ENCODE measurements at places on chromosomes 4 and X.
A peak's percentile ranks its signal among the peaks of the same experiment; 100 is the strongest.

- DNase-seq, result no peak
Measured at GRCh38 chr4:140579278-140579677, 10.5 kb upstream of the UCP1 start.

DNA sequence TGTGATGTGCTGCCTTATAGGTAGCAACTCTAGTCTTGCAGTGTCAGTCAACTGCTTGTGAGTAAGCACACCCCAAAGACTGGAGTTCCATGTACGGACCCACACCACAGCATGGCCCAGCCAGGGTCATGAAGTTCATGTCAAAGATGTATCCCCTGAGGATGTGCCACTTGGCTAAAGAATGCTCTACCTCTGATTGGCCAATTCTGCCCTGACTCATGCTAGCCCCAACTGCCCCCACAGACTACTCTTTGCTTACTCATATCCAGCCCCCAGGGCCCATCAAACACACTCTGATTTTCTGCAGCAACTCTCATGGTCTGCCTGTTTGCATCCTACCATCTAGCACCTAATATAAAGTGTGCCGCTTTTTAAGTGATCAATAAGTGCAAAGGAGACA, 62.5 kb downstream of the CHRDL1 start:
- DNase-seq, result no peak

GRCh38 chr4:151000747-151001429, 14.2 kb downstream of the LRBA start:
- no peak for DNase-seq

DNA sequence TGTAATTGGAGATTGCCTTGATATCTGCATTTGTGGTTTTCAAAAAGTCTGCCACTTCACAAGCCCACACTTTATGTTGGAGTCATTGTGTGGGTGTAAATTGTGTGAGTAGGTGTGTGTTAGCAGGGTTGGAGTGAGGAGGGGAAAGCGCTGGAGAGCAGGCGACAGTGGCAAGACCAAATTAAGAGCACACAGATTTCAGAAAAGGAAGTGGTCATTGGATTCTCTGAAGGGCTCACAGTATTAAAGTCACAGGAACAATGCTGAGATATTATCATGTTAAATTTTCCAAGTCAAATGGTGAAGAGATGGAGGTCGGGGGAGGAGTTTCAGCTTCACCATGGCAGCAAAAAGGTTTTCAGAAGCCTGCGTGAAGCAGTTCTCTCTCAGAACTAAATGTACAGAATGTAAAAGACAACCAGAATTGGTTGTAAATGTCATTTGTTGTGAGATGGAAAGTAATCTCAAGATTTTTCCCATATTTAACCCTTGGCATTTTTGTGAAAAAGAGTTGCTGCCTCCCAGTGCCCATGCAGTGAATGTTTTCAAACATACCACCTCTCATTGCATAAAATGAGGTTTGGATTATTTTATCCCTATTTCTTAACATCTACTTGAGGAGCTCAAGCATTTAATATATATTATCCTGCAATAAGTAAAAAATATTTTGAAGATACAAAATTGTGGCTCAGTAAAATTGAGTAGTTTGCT, 265.9 kb downstream of the ZNF674 start:
- DNase-seq, result no peak

DNA sequence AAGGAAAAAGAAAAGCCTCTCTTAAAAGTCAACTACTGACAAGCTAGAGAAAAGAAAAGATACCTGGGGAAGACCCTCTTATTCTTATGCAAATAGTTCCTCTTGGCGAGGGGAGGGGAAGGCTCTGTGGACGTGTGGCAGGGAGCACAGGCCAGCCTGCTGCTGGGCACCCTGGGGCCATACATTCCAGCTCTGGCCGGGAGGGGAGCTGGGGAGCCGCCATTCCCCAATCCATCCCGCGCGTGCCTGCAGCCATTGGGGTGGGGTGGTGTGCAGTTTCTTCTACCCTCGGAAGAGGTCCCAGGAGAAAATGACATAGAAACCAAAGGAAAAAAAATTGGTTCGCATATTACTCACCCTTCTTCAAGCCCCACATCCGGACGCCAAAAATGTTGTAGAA, 1496.4 kb downstream of the RPA4 start:
- DNase-seq, result no peak

- DNase-seq, result peak; percentile 93
Measured at GRCh38 chr4:145180298-145181090, at the start of gene OTUD4. OTUD4 (minus strand) TSS chr4:145180589; CDS start chr4:145179973, 616 bp downstream.

DNA sequence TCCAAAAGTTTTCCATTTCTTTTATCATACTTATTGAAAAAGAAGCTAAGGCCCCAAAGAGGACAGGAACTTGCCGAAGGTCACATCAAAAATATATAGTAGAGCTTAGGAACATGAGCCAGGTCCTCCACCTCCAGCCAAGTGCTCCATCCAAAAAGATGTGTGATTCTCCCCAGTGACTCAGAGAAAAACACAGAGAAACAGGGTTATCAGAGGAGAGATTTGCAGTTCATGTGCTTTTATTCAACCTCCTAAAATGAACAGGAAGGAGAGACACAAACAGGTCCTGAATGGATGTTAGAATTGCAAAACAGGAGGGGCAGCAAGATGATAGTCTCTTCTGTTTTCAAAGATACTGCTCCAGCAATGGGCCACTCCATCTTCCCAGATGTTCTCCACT, 19.6 kb upstream of the FGF16 start:
- no peak for DNase-seq

DNA sequence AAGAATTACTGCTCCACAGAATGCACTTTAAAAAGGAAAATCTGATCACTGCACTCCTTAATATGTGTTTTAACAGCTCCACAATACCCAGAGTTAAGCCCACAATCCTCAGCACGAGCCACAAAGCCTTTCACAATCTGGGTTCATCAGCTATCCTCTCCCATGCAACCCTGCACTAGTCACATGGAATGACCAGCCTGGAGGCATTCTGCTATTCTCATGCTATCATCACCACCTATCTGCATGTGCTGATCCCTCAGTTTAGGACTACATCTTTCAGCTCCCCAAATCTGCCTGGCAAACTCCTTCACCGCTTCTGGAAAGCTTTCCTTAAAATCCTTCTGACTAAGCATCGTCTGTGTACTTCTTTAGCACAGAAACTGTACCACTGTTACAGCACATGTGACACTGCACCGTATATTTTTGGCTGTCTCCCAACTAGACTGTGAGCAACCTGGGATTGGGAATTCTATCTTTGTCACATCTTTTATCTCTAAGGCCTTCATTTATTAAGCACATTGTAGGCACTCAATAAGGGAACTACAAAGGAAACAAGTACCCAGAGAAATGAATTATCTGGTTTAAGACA, 18.3 kb upstream of the EIF1AX start:
- DNase-seq, result no peak

GRCh38 chrX:51163730-51164129, 168.9 kb upstream of the NUDT10 start:
- no peak for DNase-seq

- DNase-seq, result no peak
Measured at GRCh38 chrX:107849747-107850421, 24.2 kb downstream of the MID2 start.

DNA sequence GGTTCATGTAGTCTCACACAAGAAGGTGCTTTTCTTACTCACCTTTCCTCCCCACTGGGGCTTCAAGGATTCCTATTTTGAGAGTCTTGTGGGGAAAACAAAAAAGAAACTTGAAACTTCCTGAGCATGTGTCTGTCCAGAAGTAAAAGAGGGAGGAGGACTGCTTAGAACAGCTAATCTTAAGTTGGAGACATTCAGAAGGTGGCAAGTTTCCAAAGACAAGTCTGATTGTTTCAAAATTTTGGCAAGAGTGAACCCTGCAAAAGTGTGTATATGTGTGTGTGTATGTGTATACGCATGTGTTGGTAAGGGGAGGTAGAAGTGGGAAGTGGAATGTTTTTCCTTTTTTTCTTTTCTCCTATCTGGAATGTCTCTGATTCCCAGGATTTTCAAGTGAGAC, 189.0 kb upstream of the FRMPD4 start:
- DNase-seq, result no peak

GRCh38 chr4:129968366-129968765, 872.4 kb downstream of the C4orf33 start:
- no peak for DNase-seq

GRCh38 chr4:163245044-163245728, 78.5 kb upstream of the NAF1 start:
- DNase-seq, result no peak

DNA sequence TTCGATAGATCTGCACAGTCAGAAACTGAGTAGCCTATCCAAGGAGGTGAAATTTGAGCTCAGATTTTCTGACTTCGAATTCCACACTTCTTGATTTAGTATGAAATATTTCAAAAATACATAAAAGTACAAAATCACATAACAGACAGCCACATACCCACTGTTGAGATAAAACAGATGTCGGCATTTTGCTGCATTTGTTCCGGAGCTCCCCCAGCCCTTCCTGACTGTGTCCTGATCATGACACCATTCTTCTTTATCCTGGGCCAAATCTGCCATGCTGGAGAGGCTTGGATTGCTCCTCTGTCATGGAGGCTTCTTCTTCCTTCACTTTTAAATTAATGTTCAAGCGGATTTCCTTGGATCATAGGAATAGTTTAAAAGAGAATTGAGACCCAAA, 124.2 kb upstream of the RBPJ start:
- DNase-seq, result no peak

DNA sequence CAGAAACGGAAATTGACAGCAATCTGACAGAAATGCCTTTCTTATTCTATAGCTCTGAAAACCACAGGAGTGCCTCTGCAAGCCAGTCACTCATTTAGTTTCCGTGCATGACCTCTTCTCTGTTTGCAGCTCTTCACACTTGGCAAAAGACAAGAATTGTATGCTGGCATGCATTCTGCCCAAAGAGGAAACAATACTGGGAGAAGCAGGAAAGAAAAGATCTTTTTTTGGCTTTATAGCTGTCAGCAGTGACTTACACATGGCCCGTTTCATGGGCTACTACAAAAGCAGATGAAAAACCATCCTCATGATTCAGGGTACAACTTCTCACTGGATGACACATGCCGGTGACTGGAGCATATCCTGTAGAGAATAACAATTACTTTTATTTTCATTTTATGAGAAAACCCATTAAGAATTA, 249.4 kb downstream of the ADAMTS3 start:
- no peak for DNase-seq

DNA sequence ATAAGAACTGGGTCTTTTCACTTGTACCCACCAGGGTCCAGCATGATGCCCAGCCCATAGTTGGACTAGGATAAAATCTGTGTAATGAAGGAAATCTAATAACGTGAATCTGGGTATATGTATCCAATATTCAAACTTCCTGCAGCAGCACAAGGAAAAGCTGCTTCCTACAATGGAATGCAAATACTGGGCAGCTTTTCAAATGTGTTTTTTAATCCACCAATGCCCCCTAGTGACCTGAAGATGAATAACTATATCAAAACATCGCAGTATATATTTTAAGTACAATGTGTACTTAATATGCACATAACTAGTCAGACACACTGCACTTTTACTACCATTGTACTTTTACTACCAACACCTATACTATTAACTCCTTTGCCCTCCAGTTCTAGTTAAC, 5.3 kb downstream of the APOO start:
- DNase-seq, result no peak

DNA sequence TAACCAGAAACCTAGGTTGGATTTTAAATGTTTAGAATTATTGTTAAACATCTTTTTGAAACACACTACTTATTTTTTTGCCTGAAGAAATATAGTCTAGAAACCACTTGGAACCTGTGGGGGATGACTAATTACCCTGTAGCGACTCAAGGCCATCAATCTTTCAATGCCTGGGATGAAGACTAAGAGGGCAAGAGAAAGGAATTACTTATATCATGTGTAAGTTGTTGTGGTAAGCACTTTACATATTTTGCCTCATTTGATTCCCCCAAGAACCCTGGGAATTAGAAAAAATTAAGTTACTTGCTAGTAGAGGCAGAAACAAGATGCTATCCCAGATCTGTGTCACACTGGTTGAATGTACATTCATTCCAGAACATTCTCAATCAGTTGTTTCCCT, 170.9 kb upstream of the GRIA3 start:
- no peak for DNase-seq

DNA sequence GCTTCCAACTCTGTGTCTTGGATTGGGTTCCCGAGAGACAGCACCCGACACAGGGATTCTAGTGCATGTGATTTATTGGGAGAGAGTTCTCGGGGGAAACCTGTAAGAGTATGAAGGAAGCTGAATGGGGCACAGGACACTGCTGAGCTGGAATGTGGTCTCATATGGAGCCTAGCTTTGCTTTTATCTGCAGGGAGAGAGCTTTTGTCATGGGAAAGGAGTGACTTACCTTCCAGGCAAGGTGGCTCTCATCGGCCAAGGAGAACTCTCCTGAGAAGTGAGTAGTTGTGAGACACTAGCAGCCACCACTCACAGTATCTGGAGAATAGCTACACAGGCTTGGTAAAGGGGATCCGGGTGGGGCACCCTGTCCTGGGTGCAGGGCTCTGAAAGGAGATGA, 124.5 kb downstream of the NHS start:
- DNase-seq, result no peak

DNA sequence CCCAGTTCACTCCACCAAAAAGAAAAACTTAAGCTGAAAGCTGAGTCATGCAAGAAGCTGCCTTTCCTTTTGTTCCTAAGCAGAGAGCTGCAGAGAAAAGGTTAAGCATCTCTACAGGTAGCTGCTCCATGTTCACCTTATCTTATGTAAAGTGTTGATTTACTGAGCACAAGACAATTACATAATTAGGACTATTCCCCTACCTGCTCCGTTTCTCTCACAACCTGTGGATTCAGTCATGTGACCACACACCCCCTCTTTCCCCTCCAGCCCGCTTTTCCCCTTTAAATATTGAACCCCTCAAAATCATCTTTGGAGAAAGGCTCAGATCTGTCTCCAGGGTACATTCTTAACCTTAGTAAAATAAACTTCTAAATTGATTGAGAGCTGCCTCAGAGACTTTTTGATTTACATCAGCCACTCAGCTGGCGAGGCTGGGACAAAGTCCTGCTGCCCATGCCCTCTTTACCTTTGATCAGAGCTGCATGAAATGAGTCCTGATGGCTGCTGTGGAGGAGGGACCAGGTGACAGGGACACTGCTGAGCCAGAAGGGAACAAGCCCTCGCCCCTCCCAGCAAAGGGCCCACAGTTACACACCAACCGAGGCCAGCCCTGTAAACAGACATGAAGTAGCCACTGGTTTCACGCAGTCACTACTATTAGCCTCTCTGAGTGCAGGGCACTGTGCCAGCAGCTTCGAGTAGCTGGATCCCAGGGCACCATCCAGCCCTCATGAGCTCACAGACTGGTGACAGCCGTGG, 53.9 kb upstream of the C4orf50 start:
- DNase-seq, result no peak

GRCh38 chr4:123661080-123661737, 264.6 kb downstream of the SPRY1 start:
- no peak for DNase-seq

GRCh38 chrX:31228909-31229308, 157.1 kb upstream of the FTHL17 start:
- DNase-seq, result no peak

DNA sequence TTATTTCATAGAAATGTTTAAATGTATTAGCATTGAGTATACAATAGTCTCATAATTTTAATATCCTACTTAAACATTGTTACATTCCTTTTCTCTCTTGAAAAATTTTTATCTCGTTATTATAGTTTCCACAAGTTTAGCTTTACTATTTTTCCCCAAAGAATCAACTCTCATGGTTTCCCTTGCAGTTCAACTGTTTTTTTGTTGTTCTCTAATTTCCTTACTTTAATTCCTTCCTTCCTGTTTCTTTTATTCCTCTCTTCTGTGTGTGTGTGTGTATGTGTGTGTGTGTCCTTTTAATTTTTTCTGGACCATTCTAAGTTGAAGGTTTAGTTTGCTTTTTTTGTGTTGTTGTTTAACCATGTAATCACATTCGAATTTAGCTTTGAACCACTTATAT, 171.1 kb downstream of the GASK1B start:
- no peak for DNase-seq
